ENCODE measurements at places on chromosomes 7 and 10. TPM values are rescaled to one million over a fixed set of nuclear protein-coding genes. Genes with fewer than 3 reads are reported as not detected.

DNA sequence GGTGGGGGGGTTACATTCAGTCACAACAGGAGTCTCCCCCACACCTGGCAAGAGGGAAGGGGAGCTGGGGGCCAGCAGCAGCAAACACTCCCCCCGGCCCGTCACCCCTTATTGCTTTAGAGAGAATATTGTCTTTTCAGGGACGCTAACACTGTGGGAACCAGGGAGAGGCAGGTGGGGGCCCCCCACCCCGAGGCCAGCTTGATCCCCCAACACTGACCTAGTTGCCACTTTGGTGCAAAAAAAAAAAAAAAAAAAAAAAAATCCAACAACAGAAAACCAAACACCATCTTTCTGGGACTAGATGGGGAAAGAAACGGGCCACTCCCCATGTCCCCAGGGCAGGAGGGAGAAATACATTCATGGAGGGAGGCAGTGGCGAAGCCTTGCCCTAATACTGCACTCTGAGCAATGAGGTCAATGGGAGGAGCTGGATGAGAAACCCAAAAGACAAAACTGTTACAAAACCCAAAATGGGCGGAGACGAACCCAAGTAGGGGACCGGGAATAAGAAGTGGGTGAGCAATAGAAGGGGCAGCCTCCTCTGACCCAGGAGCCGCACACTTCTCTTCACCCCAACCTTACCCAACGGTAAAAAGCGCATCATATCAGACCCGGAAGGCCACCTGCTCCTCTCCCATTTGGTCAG, 6.5 kb downstream of the GNB2 start:
- peak; percentile 70 for DNase-seq
- H3K27ac ChIP-seq = peak overlapping the region; percentile 47
- H3K4me1 ChIP-seq = no peaks in the 10 kb centered on the region

DNA sequence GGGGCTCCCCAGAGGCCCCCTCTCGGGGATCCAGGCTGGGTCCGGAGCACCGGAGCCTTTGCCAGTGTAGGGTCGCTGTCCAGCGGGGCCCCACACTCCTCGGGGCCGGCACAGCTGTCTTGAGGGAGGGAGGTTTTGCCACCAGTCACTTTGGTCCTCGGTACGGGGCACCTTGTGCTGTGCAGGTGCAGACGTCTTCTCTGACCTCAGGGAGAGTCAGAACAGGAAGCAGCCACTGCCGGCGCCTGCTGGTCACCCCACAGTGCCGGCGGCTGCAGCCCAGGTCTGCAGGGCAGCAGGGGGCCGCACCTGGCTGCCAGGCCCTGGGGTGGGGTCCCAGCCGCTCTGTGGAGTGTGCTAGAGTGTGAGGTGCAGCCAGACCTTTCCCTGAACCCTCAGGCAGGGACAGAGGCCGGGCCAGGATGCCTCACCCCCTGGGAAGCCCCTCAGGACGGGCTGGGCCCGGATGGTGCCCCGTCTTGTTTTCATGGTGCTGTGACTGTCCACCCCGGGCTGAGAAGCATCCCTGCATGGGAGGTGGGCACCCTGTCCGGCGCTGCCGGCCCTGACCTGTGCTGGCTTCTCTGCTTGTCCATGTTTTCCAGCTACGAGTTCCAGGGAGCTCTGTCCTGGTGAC, 8.2 kb downstream of the MAFK start:
- H3K36me3 ChIP-seq = no peaks in the 10 kb centered on the region
- DNase-seq = no peak
- peak overlapping the region; percentile 58 for H3K4me3 ChIP-seq
- peak overlapping the region; percentile 96 for H3K27ac ChIP-seq
- no peaks in the 10 kb centered on the region for H3K27me3 ChIP-seq
- H3K4me1 ChIP-seq = peaks cover 9% of the 10 kb centered on the region

GJD4 gene
- total RNA-seq = not detected

DNA sequence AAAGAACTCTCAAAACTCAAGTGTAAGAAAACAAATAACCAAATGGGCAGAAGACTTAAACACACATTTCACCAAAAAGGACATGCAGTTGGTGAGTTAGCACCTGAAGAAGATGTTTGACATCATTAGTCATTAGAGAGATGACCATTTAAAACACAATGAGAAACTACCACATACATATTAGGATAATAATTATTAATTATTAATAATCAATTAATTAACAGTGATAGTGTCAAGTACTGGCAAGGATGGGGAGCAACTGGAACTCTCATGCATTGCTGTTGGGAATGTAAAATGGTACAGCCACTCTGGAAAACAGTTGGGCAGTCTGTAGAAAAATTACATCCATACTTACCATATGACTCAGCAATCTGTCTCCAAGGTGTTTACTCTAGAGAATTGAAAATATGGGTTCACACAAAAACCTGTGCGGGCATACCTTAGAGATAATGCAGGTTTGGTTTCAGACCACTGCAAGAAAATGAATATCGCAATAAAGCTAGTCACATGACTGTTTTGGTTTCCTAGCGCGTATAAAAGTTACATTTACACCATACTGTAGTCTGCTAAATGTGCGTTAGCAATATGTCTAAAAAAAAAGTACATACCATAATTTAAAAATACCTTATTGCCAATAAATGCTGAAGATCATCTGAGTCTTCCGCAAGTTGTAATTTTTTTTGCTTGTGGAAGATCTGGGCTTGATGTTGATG, 30.3 kb downstream of the ARID5B start:
- no peaks in the 10 kb centered on the region for H3K4me1 ChIP-seq
- no peaks in the 10 kb centered on the region for H3K27me3 ChIP-seq
- no peaks in the 10 kb centered on the region for H3K36me3 ChIP-seq
- H3K4me3 ChIP-seq = no peak overlapping the region

- no peak overlapping the region for H3K27ac ChIP-seq
- no peaks in the 10 kb centered on the region for H3K27me3 ChIP-seq
- H3K36me3 ChIP-seq = no peaks in the 10 kb centered on the region
- DNase-seq = no peak
- peaks cover 4% of the 10 kb centered on the region for H3K4me1 ChIP-seq
Measured at GRCh38 chr10:119278126-119278709, 70.8 kb downstream of the GRK5 start.

DNA sequence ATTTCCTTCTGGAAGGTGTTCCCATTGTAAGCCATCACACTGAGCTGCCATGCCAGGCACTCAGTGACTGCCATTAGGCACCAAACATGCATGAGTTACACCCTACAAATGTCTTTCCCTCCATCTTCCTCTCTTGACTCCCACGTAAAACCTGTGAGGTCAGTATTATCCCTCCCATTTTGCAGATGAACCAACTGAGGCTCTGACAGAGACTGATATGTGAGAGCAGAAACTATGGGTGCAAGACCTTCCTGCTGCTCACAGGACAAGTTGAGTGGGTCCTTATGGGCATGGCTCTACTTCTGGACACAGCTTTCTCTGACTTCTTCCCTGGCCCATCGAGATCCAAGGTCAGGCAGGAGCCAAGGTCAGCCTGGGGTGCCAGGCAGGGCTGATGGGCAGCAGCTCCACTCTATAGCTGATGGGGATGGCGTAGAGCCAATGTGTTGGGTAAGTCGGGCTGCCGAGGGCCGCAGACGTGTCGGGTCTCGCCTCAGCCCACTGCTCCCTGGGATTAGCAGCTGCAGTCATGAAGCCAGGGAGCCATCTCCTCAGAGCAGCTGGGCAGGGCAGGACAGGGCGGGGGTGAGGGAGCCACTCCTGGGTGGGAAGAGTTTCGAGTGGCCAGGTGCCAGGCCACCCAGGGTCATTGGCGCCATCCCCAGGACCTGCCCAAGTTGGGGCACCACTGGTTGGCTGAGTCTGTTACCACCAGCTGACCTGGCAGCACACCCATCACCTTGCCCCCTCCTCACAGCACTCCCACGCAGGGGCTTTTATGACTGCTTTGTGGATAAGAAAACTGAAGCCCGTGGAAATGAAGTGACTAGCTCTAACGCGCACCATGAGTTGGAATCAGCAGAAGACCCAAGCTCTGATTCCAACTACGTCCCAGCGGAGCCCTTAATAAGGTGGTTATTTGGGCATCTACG, 117.8 kb upstream of the ZMIZ1 start:
- H3K4me3 ChIP-seq = no peak overlapping the region
- DNase-seq = no peak
- H3K36me3 ChIP-seq = no peaks in the 10 kb centered on the region
- no peaks in the 10 kb centered on the region for H3K4me1 ChIP-seq
- no peak overlapping the region for H3K27ac ChIP-seq

All from uterus (tissue), 4 donors.